NCI-H69 (cell line): ENCODE measurements at places on chromosomes 16 and 17.

DNA sequence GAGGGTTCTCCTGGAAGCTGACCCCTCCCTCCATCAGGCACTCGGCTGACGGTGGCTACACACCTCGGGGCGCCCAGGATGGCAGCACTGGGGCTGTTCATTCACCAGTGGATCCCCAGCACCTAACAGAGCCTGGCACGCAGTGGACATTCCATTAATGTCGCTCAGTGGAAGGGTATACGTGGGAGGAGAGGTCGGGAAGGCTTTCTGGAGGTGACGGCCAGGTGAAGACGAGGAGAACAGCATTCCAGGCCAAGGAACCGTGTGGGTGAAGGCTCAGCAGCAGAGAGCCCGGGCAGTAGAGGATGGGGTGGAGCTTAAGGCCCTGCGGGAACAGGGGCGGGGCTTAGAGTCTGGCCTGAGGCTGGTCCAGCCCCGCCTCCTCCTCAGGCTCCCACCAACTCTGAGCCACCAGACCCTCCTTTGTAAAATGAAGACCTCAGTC, 2.5 kb upstream of the HS3ST6 start:
- DNase-seq = peak; percentile 41

DNA sequence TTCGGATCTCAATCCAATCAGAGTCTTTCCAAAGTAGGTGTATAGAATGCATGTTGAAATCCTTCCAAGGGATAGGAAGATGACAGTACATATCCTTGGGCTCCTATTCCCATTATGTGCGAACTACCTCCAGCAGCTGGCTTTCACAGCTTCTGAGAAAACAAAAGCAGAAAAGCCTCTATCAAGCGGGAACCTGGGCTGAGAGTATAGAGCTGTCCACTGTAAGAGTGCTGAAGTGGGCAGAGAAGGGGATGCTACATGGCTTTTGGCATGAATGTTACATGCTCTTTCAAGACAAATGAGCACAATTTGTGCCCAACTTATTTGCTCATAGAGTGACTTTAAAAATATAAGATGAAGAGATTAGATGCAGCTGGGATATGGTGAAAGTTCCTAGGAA, 993.5 kb downstream of the CDH8 start:
- no peak for DNase-seq

GRCh38 chr16:70511833-70512232, 11.5 kb downstream of the COG4 start:
- DNase-seq = no peak

DNA sequence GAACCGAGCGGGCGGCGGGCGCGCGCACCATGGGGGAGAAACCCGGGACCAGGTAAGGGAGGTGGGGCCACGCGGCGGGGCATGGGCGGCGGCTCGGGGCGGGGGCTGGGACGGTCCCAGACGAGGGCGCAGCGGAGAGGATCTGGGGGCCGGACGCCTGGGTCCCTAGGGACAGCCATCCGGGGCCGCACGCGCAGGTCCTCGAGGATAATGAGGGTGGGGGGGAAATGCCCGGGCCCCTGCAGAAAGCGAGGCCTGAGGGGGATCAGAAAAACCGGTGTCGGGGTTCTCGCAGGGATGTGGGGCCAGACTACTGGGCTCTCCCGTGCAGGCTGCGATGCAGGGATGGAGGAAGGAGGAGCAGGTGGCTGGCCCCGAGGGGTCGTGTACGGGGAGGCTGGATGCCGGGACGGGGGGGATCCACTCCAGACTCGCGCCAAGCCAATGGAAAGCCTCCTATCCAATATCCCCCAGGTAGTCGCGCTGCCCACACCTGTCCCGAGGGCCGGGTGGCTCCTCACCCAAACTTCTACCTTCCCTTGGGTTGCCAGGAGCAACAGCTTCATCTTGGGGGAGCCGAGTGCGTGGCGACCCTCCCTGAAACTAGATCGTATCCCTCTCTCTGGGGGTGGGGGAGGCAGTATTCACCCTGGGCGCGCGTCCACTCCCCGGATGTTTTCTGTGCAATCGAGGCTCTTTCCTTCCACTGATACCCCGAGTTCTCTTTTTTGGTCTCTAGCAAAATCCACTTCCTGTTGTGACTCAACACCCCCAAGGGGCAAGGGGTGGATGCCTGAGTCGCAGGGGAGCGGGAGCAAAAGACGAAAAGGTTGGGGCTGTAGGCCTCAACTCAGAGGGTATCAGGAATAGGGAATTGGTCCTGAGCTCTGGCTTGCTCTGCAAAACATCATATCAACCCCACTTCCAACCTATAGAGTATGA, 532 bp downstream of the ARRB2 start:
- DNase-seq = peak; percentile 26

- no peak for DNase-seq
Observed at GRCh38 chr16:65172356-65172755, 50.5 kb upstream of the CDH11 start.

- DNase-seq = peak; percentile 42
Observed at GRCh38 chr17:27473190-27473747, 17.0 kb downstream of the KSR1 start.

GRCh38 chr16:22360963-22361659, 13.3 kb downstream of the CDR2 start:
- no peak for DNase-seq

DNA sequence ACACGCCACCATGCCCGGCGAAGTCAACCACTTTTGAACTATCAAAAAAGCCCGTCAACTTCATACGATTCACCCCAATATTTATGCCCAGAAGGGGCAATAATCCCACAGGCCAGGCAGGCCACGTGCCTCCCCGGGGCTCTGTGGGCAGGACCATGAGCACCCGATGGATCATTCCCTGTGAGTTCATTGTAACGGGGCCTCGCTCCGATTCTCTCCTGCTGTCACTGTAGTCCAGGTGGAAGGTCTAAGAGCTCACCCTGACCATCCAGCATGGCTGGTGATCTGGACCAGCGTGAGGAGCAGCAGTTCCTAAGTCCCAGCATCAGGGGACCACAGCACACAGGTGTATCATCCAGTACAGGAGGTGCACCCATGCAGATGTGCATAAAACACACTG, 77.5 kb upstream of the DOC2B start:
- no peak for DNase-seq

- no peak for DNase-seq
Observed at GRCh38 chr17:55444471-55445441, 23.1 kb upstream of the MMD start.

DNA sequence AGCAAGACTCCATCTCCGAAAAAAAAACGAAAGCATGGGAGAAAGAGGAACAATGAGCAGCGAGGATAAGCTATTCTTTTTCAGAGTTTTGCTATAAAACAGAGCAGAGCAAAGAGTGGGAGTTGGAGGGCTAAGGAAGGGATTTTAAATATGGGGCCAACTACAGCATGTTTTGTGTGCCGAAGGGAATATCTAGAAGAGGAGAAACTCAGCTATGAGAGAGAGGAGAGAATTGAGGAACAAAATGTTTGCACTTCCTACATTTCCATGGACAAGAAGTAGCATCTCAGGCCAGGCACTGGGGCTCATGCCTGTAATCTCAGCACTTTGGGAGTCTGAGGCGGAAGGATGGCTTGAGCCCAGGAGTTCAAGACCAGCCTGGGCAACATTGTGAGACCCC, 13.1 kb upstream of the GRB2 start:
- no peak for DNase-seq

- DNase-seq = no peak
Observed at GRCh38 chr17:78179372-78179771, 7.5 kb downstream of the TK1 start.

- DNase-seq = peak; percentile 4
Observed at GRCh38 chr16:80718480-80719220, 85.7 kb downstream of the CDYL2 start.

- DNase-seq = no peak
Observed at GRCh38 chr17:33875973-33876372, 379.1 kb upstream of the CCL2 start.

DNA sequence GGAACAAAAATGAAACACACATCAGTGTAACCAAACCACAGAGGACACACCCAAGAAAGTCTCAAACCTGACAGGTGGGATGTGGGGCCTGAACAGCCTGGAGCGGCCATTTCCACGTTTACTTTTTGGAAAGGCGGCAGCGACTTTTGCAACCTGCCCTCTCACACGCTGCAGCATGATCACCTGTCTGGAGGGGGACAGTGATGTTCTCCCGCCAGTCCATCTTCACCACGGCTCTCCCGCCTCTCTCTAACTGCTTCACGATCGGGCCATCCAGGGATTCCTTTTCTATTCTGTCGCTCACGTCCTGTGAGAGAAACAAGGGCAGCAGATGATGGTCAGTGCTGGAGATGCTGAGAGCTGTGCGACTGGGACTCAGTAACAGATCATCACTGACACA, 24.7 kb upstream of the ICAM2 start:
- no peak for DNase-seq

GRCh38 chr17:38352245-38353085, 821 bp downstream of the SOCS7 start:
- peak; percentile 66 for DNase-seq

GRCh38 chr17:64345689-64346376, 44.8 kb downstream of the PECAM1 start:
- peak; percentile 78 for DNase-seq

- no peak for DNase-seq
Observed at GRCh38 chr16:85252014-85252413, 139.7 kb upstream of the CIBAR2 start.

- DNase-seq = no peak
Observed at GRCh38 chr17:15048381-15048780, 216.7 kb downstream of the PMP22 start.

DNA sequence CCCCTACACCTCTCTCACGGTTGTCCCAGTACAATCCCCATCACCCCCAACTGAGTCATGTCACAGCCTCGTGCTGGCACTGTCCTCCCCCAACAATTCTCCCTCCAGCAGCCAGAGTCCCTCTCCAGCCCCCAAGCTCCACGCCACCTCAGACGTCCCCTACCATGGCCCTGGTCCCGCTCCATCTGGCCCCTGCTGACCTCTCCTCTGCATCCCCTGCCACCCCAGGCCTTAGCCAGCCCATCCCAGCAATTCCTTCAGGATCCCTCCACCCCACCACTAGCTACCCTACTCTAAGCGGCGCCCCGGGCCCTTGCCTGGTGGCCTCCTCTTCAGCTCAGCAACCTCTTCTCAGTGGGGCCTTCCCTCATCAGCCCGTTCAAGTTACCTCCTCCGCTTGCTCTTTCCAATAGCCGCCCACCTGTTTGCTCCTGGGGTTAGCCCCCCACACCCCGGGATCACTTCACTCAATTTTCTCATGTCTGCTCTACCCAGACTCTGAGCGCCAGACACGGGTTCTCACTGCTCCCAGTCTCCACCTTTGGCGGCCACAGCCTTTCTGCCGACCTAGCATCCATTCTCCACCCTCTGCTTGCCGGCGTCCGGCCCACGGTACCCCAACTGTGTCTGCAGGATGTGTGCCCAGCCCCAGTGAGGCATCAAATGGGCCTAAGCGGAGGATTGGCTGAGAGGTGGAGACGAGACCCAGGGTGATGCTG, 92.2 kb upstream of the DNAH17 start:
- no peak for DNase-seq

DNA sequence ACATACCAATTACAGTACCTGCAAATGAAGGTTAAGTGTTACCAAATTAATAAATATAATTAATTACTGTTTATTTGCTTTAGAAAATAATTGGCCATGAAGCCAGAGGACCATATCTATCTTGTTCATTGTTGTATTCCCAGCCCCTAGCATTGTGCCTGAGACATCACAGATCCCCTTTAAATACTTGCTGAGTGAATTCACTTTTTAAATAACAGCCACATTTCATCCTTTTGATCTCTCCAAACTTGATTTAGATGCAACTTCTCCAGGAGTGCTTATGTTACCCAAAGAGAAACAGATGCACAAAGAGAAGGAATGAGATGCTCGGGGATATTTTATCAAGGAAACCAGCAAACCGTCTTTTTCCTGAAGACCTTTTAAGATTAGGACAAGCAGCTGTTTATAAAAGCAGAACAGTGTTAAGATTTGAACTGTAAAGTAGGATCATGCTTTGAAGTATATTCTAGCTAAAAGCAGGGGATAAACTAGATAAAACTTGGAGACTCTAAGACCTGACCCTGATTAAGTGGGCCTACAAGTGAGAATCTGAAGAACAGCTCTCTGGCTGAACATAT, 66.3 kb downstream of the CHD9 start:
- no peak for DNase-seq

- peak; percentile 50 for DNase-seq
Observed at GRCh38 chr17:52106638-52107261, 51.8 kb downstream of the CA10 start.

DNA sequence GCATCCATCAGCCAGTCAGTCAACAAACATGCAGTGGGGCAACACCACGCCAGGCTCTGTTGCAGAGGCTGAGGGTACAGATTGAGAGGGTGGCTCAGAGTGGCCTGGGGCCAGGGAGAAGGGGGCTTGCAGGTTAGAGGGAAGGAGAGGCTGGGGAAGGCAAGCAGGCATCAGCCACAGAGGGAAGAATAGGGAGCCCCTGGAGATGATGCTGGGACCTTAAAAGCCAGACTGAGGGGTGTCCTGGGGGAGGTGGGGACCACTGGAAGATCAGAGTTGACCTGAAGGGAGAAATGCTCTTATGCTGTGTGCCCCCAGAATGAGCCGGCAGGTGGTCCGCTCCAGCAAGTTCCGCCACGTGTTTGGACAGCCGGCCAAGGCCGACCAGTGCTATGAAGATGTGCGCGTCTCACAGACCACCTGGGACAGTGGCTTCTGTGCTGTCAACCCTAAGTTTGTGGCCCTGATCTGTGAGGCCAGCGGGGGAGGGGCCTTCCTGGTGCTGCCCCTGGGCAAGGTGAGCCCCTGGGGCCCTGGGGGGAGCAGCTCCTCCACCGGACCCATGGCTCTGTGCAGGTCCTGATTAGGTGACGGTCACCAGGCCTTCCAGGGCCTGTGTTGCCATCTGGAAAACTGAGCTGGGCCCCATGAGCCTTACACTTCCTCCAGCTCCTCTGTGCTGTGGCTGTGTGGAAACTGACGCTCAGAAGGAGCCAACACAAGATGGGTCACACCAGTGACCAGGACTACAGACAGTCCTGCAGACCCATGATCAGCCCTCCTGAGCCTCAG, 1.7 kb downstream of the CORO1A start:
- no peak for DNase-seq
